ENCODE measurements at places on chromosomes 2 and 18.

- H3K36me3 ChIP-seq: no peaks in the 10 kb centered on the region
- H3K4me1 ChIP-seq: peaks cover 10% of the 10 kb centered on the region
- H3K27ac ChIP-seq: no peak overlapping the region
- H3K27me3 ChIP-seq: no peaks in the 10 kb centered on the region
- DNase-seq: no peak
Measured at GRCh38 chr18:62522178-62522503, 684 bp upstream of the ZCCHC2 start.

GRCh38 chr2:224036731-224037361 lies 2.2 kb downstream of the SERPINE2 start:
- H3K27ac ChIP-seq: no peak overlapping the region
- H3K36me3 ChIP-seq: no peaks in the 10 kb centered on the region
- H3K4me3 ChIP-seq: no peak overlapping the region

GRCh38 chr2:240205348-240205747 lies 64.9 kb upstream of the OTOS start:
- no peaks in the 10 kb centered on the region for H3K4me1 ChIP-seq
- no peak overlapping the region for H3K27ac ChIP-seq
- no peak overlapping the region for H3K4me3 ChIP-seq
- H3K27me3 ChIP-seq: no peaks in the 10 kb centered on the region
- no peak for DNase-seq
- H3K36me3 ChIP-seq: no peaks in the 10 kb centered on the region

GRCh38 chr18:56770873-56771272 lies 119.7 kb downstream of the WDR7 start:
- H3K36me3 ChIP-seq: no peaks in the 10 kb centered on the region
- H3K4me1 ChIP-seq: no peaks in the 10 kb centered on the region
- H3K27me3 ChIP-seq: no peaks in the 10 kb centered on the region

DNA sequence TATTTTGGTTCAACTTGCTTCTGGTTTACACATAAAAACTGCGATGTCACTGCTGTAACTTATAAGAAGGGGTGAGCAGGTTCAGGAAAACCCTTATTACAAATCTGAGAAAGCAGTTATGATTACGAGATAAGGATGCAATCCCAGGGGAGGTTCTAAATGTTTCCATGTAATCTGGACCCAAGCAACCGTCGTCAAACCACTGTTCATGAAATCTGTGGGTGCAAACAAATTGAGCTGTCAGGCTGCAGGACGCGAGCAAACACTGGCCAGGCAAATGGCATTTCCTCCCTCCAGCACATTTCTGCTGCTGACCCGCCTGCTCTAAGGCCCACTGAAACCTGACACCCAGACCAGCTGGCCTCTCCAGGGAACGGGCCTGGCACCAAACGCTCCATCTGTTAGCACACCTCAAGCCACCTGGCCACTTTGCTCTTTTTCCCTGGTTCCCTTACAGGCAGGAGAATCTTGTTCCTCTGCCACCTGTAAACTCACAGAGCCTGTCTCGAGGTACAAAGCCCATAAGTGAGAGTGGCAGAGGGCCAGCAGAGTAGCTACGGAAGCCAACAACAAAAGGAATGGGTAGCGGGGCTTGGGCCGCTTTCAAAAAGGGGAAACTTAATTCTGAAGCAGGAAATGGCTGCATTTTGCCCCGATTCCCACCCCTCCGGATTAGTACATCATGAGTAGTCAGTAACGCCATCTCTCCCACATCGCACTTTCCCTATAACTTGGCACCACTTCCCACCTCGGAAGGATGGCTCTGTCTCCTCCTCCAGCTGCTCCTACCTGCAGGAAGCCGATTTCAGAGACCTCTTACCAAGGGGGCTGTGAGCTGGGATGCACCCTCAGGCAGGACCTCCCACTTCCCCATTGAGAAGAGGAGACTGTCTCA lies 26.5 kb downstream of the CRACDL start:
- peak overlapping the region; percentile 99 for H3K27ac ChIP-seq
- H3K36me3 ChIP-seq: no peaks in the 10 kb centered on the region
- no peaks in the 10 kb centered on the region for H3K27me3 ChIP-seq
- DNase-seq: peak; percentile 97

- no peak overlapping the region for H3K4me3 ChIP-seq
- DNase-seq: no peak
- H3K27me3 ChIP-seq: no peaks in the 10 kb centered on the region
- no peaks in the 10 kb centered on the region for H3K36me3 ChIP-seq
- H3K4me1 ChIP-seq: peaks cover 5% of the 10 kb centered on the region
- H3K27ac ChIP-seq: no peak overlapping the region
Measured at GRCh38 chr2:217833439-217833838, 169.4 kb downstream of the TNS1 start.

- peaks cover 47% of the 10 kb centered on the region for H3K36me3 ChIP-seq
- no peak for DNase-seq
- no peak overlapping the region for H3K4me3 ChIP-seq
- no peaks in the 10 kb centered on the region for H3K27me3 ChIP-seq
- no peaks in the 10 kb centered on the region for H3K4me1 ChIP-seq
Measured at GRCh38 chr2:214774108-214774507, 35.4 kb downstream of the BARD1 start.

DNA sequence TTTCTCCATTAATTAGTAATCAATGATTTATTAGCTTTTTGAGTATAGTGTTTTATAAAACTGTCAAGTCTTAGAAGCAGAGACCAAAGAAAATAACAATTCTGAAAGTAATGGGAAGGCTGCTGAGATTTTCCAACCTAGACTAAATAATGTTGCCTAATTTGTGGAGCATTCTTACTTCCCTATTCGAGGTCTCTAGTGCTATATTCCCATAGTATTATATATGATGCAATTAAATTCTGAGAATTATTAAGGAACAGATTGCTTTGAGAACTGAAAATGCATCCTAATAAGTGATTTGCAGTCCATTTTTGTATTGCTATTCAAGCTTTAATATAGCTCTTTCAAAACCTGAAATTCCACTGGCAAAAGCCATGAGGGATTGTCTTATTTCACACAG lies 27.7 kb upstream of the DOCK10 start:
- H3K36me3 ChIP-seq: no peaks in the 10 kb centered on the region
- DNase-seq: no peak
- no peaks in the 10 kb centered on the region for H3K4me1 ChIP-seq
- H3K27ac ChIP-seq: no peak overlapping the region

DNA sequence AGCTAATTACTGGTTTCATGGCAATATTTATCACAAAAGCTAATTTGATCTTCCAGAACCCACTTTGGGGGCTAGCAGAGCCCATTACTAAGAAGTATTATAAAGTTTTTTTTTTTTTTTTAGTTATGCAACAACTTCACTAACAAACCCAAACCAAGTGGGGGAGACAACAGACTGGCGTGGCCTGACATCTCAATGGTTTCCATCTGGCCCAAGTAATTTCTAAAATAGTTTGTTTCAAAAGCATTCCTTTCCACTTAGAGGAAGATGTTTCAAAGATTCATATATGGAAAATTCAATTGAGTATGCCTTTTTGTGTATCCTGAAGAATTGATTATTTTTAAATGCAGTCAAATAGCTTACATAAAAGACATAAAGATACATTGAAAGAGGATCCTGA lies 367.1 kb downstream of the HRH4 start:
- H3K4me3 ChIP-seq: no peak overlapping the region
- DNase-seq: no peak
- H3K27me3 ChIP-seq: no peaks in the 10 kb centered on the region
- H3K27ac ChIP-seq: no peak overlapping the region
- no peaks in the 10 kb centered on the region for H3K36me3 ChIP-seq

- no peaks in the 10 kb centered on the region for H3K36me3 ChIP-seq
- H3K27me3 ChIP-seq: no peaks in the 10 kb centered on the region
- H3K4me1 ChIP-seq: no peaks in the 10 kb centered on the region
- no peak for DNase-seq
- H3K4me3 ChIP-seq: no peak overlapping the region
Measured at GRCh38 chr18:44197832-44198611, 482.7 kb upstream of the SETBP1 start.

DNA sequence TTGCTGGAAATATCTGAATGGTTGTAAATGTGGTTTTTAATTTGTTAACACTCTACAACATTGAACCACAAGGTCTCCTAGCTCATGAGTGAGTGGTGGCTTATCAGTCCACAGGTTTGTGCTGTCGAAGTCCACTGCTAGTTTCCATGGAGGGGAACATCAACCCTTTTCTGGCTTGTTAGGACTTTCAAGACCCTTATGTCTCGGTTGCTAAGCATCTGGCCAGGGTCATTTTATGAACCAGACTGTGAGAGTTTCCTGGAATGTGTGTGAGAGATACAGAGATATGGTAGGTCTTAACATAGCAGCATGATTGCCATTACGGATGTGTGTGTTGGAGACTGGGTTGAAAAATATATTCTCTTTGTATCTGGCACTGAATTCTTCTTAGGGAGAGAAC lies 36.9 kb downstream of the KCNE4 start:
- H3K27me3 ChIP-seq: no peaks in the 10 kb centered on the region
- no peak overlapping the region for H3K4me3 ChIP-seq
- DNase-seq: no peak
- no peaks in the 10 kb centered on the region for H3K4me1 ChIP-seq
- no peak overlapping the region for H3K27ac ChIP-seq

DNA sequence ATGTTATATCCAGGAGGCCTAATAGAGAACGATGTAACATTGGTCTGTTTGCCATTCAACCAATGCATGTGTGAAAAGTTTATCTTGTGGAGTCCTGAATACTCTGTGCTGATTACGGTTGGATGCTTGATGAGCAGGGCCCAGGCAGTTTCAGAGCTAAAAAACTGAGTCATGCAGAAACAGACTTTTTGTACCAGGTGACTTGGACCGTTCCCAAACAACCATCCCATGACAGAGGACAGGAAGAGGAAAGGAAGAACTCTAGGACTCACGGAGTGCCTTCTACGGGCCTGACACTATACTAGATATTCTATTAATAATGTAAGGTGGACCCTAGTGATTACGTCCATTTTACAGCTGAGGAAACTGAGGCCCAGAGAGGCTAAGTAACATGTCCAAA lies 142.1 kb downstream of the ARHGAP28 start:
- H3K4me3 ChIP-seq: no peak overlapping the region
- no peak for DNase-seq
- H3K36me3 ChIP-seq: no peaks in the 10 kb centered on the region
- H3K4me1 ChIP-seq: no peaks in the 10 kb centered on the region

GRCh38 chr2:113324684-113325160 lies 46.0 kb upstream of the PAX8 start:
- no peak overlapping the region for H3K27ac ChIP-seq
- no peak overlapping the region for H3K4me3 ChIP-seq
- no peaks in the 10 kb centered on the region for H3K4me1 ChIP-seq
- H3K27me3 ChIP-seq: no peaks in the 10 kb centered on the region

DNA sequence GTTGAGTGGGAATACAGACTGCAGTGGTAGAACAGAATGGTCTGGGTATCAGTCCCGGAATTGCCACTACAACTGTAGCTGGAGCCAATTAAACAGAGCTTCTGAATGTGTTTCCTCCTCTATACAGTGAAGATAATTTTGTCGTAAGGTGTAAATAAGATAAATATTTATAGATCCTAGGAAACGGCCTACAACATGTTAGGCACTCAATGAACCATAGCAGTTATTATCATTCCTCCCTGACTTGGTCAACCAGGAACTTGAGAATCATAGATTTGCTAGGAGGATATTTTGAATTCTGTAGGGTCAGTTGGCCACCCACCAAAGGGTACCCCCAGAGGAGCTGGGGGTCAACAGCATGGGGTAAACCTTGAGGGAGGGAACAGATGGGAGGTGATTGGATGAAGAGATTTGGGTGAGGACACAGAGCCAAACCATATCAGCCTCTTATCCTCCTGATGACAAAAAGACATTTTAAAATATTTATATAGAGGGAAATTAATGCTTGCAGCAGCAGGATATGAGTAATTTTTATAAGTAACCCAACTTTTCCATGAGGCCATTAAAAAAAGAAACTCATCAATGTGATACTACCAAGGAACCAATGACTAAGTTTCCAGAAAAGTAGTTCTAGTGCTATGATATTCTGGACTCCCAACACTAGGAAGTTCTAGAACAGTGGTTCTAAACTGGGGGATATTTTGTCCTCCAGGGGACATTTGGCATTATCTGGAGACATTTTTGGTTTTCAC lies 4.0 kb downstream of the DHRS9 start:
- H3K27me3 ChIP-seq: no peaks in the 10 kb centered on the region
- H3K4me3 ChIP-seq: no peak overlapping the region
- no peak for DNase-seq

GRCh38 chr18:8711736-8712135 lies 6.4 kb downstream of the MTCL1 start:
- H3K27me3 ChIP-seq: no peaks in the 10 kb centered on the region
- no peak overlapping the region for H3K4me3 ChIP-seq

DNA sequence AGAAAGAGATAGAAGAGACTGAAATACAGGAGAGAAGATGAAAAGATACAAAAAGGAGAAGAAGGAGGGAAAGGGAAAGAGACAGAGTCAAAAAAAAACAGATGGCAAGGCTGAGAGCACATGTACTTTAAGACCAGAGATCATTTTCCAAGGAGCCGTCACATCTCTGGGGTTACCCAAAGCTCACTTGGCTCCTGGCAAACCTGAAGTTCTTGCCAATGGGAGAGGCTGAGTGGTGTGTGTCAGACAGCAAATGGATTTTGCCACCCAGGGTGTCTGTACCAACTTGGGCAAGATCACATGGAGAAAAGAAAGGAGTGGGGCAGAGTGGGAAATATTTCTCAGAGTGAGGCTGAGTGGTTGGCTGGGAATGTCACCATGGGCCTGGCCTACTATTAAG lies 219.3 kb upstream of the TNP1 start:
- no peaks in the 10 kb centered on the region for H3K27me3 ChIP-seq
- no peaks in the 10 kb centered on the region for H3K4me1 ChIP-seq
- no peaks in the 10 kb centered on the region for H3K36me3 ChIP-seq
- no peak overlapping the region for H3K27ac ChIP-seq
- DNase-seq: no peak

- H3K27ac ChIP-seq: no peak overlapping the region
- no peaks in the 10 kb centered on the region for H3K36me3 ChIP-seq
- H3K4me3 ChIP-seq: no peak overlapping the region
Measured at GRCh38 chr2:177573120-177573519, 180.5 kb downstream of the AGPS start.

- H3K27ac ChIP-seq: no peak overlapping the region
- H3K4me3 ChIP-seq: no peak overlapping the region
- H3K4me1 ChIP-seq: no peaks in the 10 kb centered on the region
Measured at GRCh38 chr2:8850845-8851487, 13.6 kb upstream of the KIDINS220 start.

GRCh38 chr2:138474100-138474825 lies 27.3 kb upstream of the SPOPL start:
- no peaks in the 10 kb centered on the region for H3K27me3 ChIP-seq
- H3K27ac ChIP-seq: no peak overlapping the region
- H3K4me1 ChIP-seq: no peaks in the 10 kb centered on the region

GRCh38 chr2:105180491-105180972 lies 61.0 kb upstream of the GPR45 start:
- H3K4me3 ChIP-seq: no peak overlapping the region
- no peaks in the 10 kb centered on the region for H3K27me3 ChIP-seq
- no peaks in the 10 kb centered on the region for H3K36me3 ChIP-seq

- H3K4me1 ChIP-seq: no peaks in the 10 kb centered on the region
- no peaks in the 10 kb centered on the region for H3K27me3 ChIP-seq
- DNase-seq: no peak
- H3K27ac ChIP-seq: no peak overlapping the region
Measured at GRCh38 chr2:242048479-242048878, 178.9 kb downstream of the RTP5 start.

GRCh38 chr2:8543383-8544170 lies 138.3 kb upstream of the ID2 start:
- H3K36me3 ChIP-seq: no peaks in the 10 kb centered on the region
- peaks cover 53% of the 10 kb centered on the region for H3K4me1 ChIP-seq
- no peak for DNase-seq
